ENCODE measurements at places on chromosomes 6 and 20.

DNA sequence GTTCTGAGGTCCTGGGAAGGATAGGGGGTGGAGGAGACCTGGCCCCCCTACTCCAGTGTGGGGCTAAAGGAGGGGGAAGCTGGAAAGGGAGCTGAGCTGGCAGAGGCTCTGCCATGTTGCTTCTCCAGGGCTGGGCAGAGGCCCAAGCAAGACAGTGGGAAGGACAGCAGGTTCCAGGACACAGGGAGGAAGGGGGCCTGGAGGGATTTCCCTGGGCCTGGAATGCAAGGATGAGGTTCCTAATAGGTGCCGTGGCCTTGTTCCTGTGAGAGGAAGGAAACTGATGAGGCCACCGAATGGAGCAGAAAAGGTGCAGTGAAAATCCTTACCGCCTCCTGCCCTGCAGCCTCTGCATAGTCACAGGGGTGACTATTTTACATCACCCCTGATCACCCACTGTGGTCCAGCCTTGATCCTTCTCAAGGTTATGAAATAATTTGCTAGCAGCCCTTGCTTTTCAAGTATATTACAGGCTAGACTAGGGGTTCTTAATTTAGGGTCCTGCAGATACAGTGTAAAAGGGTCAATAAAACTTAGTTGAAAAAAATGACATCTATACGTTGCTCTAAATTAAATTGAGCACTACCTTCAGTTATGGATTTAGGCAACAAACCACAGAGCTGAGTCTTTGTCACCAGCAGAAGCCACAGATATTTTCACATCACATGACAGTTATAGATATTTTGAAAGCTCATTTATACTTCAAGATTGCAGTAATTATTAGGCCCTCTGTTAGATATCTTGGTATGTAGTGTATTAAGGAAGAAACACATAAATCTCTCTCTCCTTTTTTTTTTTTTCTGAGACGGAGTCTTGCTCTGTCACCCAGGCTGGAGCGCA, 45.7 kb upstream of the RNF24 start:
- DNase-seq, result no peak

GRCh38 chr6:53309059-53309900, 39.5 kb downstream of the ELOVL5 start:
- peak; percentile 65 for DNase-seq

GRCh38 chr6:71419217-71420094, 130.8 kb downstream of the OGFRL1 start:
- DNase-seq, result no peak

DNA sequence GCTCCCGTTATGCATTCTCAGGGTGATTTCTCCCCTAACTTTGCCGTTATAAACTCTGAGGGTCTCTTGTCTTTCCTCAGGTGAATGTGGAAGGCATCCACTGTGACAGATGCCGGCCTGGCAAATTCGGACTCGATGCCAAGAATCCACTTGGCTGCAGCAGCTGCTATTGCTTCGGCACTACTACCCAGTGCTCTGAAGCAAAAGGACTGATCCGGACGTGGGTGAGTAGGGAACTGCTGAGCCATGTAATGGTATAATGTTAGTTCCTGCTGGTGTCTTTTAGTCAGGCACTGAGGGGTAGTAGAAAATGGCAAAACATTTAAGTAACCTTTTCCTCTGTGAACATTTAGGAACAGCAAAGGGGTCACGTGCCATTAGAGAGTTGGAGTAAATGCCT, 395.4 kb downstream of the ARHGAP18 start:
- no peak for DNase-seq

GRCh38 chr20:47306755-47307370, 49.6 kb downstream of the ZMYND8 start:
- no peak for DNase-seq

DNA sequence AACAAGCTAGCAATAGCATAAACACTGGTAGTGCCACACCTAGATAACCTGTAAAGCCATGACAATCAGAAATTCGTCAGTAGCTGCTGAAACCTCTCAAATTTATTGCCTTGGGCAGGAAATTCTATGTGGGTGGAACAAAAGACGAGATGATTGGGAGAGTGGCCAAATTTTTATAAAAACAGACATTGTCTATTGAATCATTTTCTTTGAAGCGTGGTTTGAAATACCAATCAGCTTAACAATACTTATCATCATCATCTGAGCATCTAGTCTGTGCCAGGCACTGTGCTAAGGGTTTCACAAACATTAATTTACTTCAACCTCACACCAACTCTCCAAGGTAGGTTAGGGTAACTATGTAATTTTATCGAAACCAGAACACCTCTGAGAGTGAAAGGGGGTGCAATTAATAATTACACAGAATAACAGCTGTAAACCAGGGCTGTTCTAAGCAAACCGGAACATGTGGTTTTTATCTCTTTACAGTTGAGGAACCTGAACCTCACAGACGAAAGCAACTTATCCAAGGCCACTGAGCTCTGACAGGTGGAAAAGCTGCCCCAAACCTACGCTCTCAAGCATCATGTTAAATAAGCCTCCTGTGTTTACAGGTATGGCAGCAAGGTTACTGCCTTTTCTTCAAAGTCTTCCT, 43.4 kb downstream of the NHSL1 start:
- DNase-seq, result no peak

DNA sequence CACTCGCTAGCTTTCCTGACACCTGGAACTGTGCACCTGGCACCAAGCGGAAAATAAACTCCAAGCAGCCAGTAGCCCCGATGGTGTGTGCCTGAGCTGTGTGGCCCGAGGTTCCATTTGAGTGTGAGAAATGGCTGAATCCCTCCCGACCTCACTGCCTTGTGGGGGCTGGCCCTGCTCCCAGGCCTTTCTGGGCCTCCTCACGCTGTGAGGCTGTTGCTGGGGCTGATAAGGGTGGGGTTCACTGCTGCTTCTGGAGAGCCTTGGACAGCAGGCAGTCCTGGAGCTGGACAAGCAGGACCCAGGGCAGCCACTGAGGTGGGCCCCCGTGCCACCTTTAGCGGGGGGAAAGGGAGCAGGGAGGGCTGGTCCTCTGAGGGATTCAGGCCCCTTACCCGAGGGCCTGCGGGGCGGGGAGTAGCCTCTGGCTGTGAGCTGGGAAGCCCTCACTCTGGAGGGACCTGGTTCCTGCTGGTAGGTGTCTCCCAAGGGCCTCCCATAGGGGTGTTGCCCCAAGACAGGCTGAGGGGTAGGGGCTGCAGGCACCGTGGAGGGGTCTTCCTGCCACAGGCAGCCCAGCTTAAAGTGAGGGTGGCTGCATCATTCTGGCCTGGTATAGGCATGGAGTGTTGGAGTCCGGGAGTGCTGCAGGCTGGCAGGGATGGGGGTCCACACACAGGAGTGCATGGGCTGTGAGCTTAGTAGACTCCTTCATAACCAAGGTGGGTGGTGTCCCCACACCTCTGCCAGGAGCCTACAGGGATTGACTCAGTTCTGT, 1.7 kb downstream of the PPDPF start:
- DNase-seq, result no peak

Measured in fibroblast of skin of left biceps (primary cell).